ENCODE measurements at places on chromosomes 2 and 18.

- no peak for DNase-seq
These were observed 2.2 kb downstream of the STAMBP start for GRCh38 chr2:73830871-73831401.

DNA sequence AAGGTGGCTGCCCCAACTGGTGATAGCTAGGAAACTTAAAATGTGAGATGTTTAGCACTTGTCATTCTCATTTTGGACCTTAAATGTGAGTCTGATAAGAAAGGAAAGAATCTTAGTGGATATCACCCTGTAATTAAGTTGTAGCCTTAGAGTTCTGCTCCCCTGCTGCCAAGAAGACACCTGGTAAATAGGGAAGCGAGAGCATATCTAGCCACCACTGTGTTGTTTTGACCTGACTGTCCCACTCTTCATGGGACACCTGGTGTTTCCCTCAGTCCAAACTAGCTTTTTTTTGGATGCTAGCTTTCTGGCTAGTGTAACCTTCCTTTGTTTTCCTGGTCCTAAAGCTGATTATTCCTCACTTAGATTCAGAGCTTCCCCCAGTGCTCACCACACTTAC lies 357.6 kb downstream of the RAD51AP2 start:
- DNase-seq = no peak

DNA sequence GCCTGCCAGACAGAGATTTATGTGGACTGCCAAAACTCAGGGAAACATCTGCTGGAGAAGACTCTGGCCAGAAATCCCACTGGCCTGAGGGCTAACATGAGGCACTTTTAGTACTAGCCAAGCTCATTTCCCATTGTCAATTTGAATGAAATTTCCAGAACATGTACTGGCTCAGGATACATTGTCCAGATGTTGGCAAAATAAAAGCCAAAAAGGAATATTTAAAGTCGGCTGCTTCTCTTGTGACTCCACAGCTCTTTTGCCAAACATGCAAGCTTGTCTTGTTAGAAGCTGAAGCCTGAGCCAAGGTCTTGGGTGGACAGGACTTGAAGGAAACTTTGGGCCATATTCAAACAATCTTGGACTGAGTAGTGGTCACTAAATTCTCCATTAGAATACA lies 215.5 kb downstream of the NCKAP5 start:
- no peak for DNase-seq

GRCh38 chr2:126658905-126659561 lies 3.1 kb downstream of the GYPC start:
- no peak for DNase-seq

DNA sequence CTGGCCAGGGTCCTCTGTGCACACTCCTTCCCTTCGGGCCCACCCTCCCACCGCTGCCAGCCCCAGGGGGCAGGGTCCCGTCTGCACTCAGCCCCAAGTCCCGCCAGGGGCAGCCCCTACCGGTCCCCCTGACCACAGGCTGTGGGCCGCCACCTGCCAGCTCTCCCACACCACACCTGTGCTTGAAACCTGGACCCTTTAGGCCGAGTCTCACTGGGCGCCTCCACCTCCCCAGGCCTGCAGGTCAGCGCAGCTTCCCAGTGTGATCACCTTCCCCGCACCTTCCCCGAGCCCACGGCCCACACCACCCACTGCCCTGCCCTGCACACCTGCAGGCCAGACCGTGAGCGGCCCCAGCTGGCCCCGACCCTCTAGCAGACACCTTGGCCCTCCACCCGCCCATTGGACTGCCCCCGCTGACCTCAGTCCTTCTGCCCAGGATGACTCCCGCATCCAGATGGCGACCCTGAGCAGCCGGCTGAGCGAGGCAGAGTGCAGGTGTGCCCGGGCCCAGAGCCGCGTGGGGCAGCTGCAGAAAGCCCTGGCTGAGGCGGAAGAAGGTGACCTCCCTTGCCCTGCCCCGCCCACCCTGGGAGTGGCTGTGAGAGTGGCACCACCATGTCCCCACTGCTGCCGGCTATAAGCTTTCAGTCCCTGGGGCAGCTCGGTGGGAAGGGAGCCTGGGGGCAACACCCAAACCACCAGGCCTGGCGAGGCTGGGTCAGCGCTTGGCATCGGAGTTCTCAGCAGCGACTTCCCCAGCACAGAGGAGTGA lies 31.3 kb upstream of the SNED1 start:
- DNase-seq = no peak

GRCh38 chr2:212032032-212032431 lies 506.6 kb downstream of the ERBB4 start:
- DNase-seq = no peak

DNA sequence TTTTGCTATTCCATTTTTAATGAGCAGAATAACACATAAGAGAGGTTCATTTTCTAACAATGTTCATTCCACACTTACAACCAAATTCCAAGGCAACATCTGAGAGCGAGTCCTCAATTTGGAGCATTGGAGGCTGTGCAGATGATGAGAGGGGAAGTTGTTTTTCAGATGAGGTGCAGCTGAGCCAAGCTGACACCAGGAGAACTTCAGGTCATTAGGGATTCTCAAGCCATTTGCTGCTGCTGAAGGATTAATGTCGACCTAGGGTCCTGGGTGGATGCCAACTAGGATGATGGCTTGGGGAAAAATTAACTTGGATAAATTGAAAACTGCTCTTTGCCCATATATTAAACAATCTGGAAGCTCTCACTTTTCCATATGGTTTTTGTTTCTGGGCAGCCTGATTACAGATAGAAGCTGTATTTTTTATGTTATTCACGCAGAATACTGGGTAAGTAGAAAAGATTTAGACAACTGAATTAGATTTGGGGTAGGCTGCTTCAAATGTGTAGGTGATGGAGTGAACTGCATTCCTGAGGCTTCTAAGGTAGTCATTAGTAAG lies 206.4 kb upstream of the SLC39A10 start:
- no peak for DNase-seq

DNA sequence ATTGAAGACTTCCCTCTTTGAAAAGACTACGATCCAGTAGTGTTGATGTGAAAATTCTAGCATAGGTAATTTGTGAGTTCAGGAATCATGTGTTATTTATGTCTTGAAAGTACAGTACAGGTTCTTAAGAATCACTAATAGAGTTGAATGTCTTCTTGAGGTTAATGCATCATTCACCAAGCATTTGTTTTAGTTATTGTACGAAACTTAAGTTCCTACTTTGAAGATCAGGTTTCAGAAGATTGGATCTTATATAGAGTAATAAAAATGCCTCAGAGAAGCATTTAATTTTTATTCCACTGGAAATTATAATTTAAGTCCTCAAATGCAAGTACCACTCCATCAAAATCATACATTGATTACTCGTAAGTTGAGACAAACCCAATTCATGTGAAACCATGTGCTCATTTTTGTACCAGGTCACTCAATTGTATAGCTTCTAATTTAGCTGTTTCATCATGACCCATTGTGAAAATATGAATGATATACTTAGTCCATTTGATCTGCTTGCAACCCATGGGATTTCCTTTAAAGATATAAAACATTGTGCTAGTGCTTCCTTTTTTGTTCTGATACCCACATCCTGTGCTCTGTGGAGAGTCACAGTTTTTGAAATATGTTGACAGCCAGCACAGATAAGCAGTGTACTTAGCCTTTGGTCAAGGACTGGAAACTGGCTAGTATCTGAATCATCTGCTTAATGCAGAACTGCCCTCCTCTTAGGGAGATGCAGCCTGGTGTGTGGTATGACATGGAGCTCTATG lies 22.5 kb upstream of the RAB27B start:
- DNase-seq = no peak

- DNase-seq = peak; percentile 41
These were observed 759.4 kb downstream of the ADCYAP1 start for GRCh38 chr18:1663879-1664705.

Measured in H1 (cell line).